ENCODE measurements at places on chromosomes 12 and 14.

GRCh38 chr12:122982963-122983788 is 2.7 kb downstream of the ARL6IP4 start:
- DNase-seq = no peak

DNA sequence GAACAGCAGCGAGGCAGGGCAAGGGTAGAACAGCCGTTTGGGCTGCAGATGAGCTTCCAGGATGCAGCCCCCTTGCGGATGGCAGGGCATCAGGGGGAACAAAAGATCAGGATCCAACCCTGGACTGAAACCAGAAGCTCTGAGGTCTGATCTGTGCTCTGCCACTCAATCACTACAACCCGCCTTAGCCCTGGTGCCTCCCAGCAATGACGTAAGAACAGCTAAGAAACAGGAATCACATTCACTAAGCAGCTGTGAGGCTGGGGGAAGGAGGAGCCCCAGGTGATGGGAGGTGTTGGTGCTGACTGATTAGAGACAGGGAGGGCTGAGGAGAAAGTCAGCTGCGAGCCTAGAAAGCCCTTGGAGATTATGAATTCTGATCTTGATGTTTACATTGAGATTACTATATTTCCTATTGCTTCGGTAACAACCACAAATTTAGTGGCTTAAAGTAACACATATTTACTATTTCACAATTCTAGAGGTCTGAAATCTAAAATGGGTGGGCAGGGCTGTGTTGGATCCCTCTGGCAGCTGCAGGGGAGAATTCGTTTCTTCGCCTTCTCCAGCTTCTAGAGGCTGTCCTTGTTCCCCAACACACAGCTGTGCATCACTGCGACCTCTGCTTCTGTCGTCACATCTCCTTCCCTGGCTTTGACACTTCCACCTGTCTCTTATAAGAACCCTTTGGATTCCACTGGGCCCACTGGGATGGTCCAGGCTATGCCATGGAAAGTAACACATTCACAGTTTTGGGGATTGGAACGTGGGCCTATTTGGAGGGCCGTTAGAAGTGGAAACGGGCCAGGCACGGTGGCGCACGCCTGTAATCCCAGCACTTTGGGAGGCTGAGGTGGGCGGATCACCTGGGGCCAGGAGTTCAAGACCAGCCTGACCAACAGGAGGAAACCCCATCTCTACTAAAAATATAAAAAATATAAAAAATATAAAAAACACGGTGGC is 6.1 kb upstream of the CD9 start:
- DNase-seq = peak; percentile 36

GRCh38 chr14:92437729-92438285 is 75.8 kb upstream of the RIN3 start:
- DNase-seq = peak; percentile 11

- DNase-seq = no peak
Observed at GRCh38 chr14:105840266-105841021, 314.1 kb downstream of the TMEM121 start.

- DNase-seq = no peak
Observed at GRCh38 chr12:45504316-45505010, 225.0 kb upstream of the ARID2 start.

DNA sequence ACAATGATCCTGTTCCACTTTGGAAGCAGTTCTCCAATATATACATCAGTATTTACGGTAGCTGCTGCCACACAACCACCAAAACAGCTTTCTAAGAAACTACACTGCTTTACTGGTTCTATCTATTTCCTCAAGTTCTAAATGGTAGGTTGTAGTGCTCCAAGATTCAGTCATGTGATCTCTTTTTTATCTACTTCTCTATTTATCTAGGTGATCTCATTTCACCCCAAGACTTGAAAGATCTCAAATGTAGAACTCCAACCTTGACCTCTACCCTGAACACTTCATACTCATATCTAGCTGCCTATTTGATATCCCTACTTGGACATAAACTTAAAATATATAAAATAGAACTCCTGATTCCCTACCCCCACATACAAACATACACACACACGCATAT is 133.9 kb upstream of the RAP1B start:
- DNase-seq = no peak

GRCh38 chr12:132105467-132105866 is 38.7 kb downstream of the DDX51 start:
- DNase-seq = no peak

DNA sequence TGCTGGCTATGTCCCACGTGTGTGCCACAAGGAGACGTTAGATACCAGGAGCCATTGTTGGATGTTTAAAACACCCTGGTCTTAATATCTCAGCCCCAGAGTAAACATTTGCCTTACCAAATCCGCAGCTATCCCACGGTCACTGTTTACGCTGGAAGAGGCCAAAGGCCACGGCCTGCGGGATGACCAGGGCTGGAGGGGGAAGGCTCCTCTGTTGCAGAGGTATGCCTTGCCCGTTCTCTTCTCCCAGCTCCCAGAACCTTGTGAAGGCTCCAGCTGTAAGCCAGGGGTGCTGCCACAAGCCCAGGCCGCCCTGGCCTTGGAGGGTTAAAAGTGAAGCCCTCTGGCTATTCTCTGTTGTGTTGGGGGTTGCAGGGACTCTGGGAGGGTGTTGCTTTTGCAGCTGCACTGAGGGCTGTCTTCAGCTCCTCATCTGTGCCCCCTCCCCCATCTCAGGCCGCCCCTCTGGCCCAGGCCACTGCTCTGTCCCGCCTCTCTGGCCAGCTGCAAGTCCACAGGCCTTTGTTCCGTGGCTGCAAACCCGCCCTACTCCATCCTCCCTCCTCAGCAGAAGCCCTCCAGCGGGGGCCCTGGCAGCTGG is 2.5 kb downstream of the PLEKHG3 start:
- no peak for DNase-seq

DNA sequence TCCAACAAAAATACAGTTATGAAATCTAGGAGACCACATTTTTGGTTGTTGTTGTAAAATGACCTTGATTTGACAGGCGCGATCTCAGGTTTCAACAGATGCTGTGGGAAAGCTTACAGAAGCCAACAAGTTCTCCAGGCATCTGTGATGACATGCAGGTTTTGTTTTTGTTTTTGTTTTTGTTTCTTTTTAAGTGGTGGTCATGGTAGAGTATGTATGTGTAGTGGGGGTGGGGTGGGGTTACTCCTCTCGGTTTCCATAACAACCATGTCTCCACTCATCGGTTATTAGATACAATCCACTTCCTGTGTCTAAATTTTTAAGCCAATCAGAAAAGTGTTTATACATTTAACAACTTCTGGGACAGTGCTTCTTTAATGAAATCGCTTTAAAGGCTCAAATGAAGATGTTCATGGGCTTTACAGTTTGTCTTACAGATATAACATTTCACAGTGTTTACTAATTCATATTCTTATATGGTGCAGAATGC is 199.9 kb upstream of the FOXN3 start:
- DNase-seq = peak; percentile 77

DNA sequence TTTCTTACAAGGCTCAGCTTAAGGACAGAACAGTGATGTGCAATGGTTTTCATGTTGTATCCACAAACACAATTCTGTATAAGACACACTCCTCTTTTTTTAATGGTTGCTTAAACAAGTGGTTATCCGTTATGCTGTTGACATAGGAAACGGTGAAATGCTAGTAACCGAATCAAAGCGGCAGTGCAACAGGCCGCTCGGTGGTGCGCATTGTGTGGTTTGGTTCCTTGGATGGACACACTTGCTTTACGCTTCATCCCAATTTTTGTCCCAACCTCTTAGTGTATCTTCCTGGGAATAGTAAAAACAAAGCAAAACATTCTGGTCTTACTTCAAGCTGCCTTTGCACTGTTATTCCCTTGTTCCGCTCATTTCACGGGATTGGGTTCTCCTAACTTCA is 650 bp upstream of the PTGER2 start:
- no peak for DNase-seq

- peak; percentile 92 for DNase-seq
Observed at GRCh38 chr12:70576341-70577282, 60.6 kb downstream of the PTPRB start.

DNA sequence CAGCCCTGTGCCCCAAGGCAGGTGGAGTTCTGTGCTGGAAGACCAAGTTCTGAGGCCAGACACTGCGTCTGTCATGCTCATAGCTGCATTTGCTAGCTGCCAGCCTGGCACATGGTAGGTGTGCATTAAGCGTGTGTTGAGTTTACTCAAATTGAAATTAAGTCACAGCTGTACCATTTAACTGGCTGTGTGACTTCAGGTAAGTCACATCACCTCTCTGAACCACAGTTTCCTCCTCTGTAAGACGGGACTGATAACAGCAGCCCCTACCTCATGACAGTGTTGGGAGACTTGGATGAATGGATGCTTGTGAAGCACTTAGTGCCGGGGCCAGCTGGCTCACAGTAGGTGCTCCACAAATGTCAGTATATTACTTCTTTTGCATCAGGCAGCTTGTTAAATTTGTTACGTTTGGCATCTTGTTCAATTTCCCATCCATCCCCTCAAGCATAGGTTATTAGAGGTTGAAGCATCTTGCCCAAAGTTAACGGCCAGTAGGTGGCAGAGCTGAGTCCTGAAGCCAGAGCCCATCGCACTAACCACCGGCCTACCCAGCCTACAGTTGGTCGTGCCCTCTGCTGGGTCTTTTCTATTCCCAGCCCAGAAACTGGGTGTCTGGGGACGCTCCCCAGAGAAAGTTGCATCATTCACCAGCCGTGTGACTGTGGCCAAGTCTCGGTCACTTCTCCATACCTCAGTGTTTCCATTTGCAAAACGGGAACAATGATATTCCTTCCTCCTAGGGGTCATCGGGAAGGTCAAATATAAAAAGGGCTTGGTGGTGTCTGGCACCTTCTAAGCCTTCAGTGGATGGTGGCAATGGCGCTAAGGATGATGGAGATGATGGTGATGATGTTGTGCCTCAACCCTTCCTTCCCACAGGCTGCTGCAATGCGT is 4.5 kb downstream of the DAO start:
- peak; percentile 44 for DNase-seq

DNA sequence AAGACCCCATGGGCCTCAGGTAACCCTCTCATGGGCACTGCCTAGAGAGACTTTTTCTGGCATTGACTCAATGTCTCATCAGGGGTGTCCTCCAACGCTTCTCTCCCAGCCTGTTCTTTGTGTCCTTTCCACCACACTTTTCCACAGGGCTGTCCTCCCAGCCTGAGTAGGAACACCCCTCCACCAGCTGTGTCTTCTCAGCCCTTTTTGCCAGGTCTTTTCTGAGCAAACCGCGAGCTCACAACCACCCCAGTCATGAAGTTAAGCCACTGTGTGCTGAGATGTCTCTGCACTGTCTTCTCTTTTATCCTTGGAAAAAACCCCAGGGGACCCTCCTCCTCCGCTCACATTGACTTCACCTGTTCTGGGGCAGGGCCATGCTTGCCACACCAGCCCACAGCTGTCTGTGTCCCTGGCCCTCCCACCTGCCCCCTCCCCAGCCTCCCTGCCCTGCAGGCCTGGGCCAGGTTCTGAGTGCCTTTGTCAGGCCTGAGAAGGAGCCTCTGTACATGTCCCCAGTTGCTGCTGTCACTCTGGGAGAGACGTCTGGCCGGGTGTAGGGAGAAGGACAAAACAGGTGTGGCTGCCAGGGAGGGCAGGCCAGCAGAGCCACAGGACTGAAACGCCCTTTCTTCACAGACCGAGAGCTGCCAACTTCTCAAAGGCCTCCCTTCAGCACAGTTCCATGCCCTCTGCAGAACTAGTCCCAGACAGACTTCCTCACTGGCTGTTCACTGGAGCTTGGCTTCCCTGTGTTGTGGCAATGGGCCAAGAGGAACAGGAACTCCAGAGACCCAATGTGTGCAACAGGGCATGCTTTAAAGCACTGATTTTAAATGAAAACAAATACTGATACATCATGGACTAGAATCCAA is 50.5 kb upstream of the PNMA1 start:
- no peak for DNase-seq

GRCh38 chr14:59020382-59020781 is 168.1 kb upstream of the DAAM1 start:
- peak; percentile 75 for DNase-seq

DNA sequence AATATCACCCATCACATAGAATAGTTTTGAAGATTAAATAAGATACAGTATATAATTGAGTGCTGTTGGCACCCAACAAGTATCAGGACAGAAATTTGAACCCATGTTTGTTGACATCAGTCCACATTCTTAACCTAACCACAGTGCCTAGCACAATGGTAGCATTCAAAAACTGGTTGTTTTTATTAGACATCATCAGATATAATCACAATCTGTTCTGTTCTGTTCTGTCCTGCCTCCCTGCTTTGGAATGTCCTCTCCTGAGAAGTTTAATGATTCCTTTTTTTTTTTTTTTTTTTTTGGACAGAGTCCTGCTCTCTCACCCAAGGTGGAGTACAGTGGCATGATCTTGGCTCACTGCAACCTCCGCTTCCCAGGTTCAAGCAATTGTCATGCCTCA is 476.6 kb downstream of the RMST start:
- no peak for DNase-seq

DNA sequence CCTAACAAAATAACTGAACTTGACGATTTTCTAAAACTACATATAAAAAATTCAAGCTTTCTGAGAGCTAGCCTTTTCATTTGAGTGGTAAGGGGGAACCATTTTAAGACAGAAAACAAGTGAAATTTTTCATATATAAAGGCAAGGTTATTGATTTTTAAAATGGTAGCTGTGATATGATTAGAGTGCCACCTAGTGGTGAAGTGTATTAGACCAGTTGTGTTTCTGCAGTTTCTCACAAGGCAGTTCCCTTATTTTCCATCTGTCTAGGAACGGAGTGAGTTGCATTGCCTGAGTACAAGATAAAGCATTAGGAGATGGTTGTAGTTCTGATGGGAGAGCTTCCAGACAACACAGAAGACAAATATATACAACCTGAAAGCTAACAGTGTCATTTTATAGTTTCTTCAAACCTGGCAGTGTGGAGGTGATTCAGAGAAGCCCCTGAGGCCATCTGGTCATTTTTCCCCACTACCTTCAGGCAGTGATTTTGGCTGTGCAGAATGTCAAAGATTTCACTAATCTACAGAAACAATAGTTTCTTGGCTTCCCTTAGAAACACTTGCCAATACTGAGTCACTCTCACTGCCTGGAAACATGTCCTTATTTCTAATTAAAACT is 180.8 kb downstream of the C12orf50 start:
- peak; percentile 93 for DNase-seq

GRCh38 chr14:23160924-23161522 is 22.4 kb downstream of the SLC7A8 start:
- peak; percentile 94 for DNase-seq

GRCh38 chr12:109910969-109911348 is 10.9 kb downstream of the TCHP start:
- DNase-seq = peak; percentile 60

- peak; percentile 68 for DNase-seq
Observed at GRCh38 chr14:74596741-74597450, 15.1 kb downstream of the LTBP2 start.

GRCh38 chr12:54417712-54418440 is 1.2 kb downstream of the ITGA5 start:
- no peak for DNase-seq

GRCh38 chr12:116490471-116490870 is 68.7 kb upstream of the MAP1LC3B2 start:
- peak; percentile 33 for DNase-seq

- no peak for DNase-seq
Observed at GRCh38 chr12:13119826-13120225, 16.4 kb upstream of the GSG1 start.

GRCh38 chr12:48788854-48789775 is at the start of gene ADCY6:
Gene ADCY6, minus strand, starts transcription at chr12:48789089. Its CDS starts 5,655 bp downstream, at chr12:48783434.
- DNase-seq = peak; percentile 75

Data from choroid plexus epithelial cell (primary cell).